Fibroblast of skin of left biceps (primary cell): ENCODE measurements at places on chromosomes 2 and 18.

- no peak for DNase-seq
Observed at GRCh38 chr2:232689152-232689910, 7.8 kb upstream of the GIGYF2 start.

GRCh38 chr2:235537587-235537986 lies 43.7 kb downstream of the AGAP1 start:
- DNase-seq, result no peak

DNA sequence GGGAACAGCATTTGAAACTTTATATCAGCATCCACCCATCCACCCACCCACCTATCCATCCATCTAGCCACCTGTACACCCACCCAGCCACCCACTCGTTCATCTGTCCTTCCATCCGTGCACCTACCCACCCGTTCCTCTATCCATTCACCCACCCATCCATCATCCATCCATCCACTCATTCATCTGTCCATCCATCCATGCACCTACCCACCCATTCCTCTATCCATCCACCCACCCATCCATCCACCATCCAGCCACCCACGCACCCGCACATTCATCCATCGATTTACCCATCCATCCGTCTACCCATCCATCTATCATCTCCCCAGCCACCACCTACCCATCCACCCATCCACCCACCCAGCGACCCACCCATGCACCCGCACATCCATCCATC lies 24.8 kb downstream of the LDLRAD4 start:
- no peak for DNase-seq

DNA sequence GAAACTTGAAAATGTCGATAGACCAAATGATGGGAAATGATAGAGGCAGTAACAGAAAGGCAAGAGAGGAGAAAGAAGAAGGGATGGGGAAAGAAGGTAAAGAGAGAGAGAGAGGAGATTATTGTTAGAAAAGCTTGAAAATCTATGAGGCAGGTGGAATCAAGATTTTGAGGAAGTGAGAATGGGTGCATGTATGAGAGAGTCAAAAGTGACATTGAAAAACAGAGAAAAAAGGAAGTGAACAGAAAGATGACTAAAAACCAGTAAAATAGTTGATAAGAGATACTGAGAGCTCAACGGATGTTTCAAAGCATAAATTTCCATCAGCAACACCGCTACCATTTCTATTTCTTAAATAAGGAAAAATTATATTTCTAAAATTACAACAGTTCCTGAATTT lies 327.4 kb upstream of the CWC22 start:
- no peak for DNase-seq

DNA sequence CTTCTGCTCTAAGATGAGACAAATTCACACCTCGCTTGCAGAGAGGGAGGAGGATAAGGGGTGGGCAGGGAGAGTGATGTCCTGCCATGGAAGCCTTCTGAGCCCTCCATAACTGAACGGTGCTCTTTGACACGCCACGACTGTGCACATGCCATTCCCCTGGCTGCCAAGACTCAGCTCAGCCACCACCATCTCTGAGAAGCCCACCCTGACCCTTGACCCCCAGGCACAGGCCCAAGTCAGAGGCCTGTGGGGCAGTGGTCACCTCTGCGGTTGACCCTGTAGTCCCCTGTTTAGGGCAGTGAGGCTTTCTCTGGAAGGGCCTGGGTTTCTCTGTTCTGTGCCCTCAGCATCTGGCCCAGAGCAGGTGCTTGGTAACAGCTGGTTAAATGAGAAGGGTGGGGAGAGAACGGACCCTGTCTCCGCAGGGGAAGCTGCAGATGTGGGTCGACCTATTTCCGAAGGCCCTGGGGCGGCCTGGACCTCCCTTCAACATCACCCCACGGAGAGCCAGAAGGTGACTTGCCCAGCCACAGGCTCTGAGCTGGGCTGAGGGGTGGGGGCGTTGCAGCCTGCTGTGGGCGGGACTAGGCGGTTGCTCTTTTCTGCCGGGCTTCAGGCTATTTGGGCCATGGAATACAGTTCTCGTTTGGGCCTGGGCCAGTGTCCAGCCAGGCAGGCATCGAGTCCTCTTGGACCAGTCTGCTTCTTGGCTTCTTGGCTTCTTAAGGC lies 215.1 kb downstream of the DYSF start:
- no peak for DNase-seq

GRCh38 chr2:152222975-152223637 lies 47.5 kb upstream of the STAM2 start:
- peak; percentile 86 for DNase-seq

DNA sequence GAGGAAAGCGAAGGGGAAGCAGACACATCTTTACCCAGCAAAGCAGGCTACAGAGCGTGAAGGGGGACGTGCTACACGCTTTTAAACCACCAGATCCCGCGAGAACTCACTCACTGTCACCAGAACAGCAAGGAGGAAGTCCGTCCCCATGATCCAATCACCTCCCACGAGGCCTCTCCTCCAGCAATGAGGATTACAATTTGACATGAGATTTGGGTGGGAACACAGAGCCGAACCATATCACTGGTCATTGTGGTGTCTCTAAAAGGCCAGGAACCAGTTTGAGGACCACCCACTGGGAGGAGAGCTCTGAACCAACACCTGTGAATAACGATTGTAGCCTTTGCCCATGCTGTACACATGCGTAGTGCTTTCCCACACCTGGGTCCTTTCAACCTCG lies 116.6 kb upstream of the FAM136A start:
- no peak for DNase-seq

DNA sequence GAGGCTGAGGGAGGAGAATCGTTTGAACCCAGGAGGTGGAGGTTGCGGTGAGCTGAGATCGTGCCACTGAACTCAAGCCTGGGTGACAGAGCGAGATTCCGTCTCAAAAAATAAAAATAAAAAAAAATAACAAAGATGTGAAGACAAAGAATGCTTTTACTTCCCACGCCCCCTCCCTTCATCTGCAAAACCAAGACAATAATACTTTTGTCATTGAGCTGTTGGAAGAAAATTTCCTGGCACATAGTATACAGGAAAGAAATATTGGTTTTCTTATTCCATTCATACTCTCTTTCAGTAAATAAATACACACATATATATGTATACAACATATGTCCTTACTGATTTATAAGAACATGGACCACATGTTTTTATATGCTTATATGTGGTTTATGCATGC lies 12.2 kb downstream of the GREB1 start:
- no peak for DNase-seq

DNA sequence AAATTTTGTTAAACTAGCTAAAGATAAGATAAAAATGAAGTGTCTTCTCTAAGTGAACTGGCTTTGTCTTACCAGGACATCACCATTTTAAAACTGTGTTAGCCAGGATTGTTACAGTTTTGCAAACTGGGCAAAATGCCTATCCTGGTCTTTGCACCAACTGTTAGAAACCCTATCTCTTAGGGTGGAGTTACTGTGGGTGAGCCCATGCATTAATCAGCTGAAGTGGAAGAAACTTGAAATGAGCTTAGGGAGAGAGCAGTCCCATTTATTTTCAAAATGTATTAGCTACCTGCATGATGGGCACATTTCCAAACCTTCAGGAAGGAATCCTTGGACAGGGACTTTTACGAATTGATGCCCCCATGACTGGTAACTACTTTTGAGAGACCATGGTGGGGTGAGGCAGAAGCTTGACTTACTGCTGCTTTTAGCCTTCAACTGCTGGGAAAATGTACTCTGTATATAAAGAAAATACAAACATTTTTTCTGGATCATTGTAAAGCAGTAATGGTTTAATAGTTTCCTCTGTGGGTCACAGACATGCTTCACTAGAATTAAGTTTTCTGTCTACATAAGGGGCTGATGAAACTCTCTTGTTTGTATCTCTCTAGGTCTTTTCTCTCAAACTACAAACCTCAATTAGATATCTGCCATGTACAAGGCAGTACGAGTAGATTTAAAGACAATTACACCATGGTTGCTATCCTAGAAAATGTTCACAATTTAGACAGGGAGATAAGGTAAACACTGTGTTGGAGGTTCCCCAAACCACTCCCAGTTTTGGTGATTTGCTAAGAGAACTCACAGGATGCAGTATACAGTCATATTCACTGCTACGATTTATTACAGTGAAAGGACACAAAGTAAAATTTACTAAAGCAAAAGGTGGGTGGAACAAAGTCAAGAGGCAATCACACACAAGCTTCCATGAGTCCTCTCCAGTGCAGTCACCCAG lies 321.4 kb upstream of the MMADHC start:
- no peak for DNase-seq
